Activated CD8-positive, alpha-beta memory T cell treated with anti-CD3 and anti-CD28 coated beads for 1 hour (primary cell): ENCODE measurements at places on chromosomes 3 and 15.

- DNase-seq, result no peak
Measured at GRCh38 chr3:61522060-61522459, 39.3 kb upstream of the PTPRG start.

- no peak for DNase-seq
Measured at GRCh38 chr3:150388498-150389418, 19.3 kb upstream of the TSC22D2 start.

- DNase-seq, result no peak
Measured at GRCh38 chr15:89809093-89809786, 5.4 kb downstream of the ANPEP start.

- DNase-seq, result no peak
Measured at GRCh38 chr3:129593595-129594339, 12.7 kb downstream of the PLXND1 start.

DNA sequence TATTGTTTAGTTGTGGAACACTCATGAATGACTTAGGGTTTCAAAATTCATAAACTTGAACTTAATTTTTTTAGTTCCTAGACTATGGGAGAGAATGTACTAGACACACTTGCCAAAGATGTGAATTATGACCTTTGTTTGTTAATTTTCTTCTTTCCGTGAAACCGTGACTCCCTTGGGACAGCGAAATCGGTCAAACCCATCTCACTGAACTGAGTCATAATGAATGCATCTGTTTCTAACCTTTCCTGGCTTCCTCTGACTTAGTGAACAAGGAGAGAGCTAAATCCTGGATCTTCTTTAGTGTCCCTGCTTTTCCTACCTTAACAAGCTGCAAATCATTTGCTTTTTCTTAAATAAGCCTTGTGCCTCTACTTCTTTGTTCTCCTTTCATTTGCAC, 85.5 kb downstream of the LARS2 start:
- DNase-seq, result no peak

DNA sequence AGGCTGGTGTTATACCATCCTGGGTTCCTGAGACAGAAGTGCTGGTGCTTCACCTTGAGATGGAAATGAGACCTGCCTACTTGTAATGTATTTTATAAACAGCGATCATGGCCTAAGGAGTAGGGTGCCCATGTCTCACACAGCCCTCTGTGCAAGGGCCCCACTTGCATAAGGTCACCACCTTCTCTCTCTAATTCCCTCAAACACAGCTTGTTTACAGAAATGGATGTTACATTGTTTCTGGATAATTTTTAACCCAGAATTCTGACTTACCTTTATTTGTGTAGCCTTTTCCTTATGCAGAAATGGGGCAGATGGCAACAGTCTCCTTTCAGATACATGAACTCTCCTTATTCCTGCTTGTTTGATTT, 95.1 kb upstream of the UMPS start:
- no peak for DNase-seq
